Fibroblast of lung (primary cell): ENCODE measurements at places on chromosomes 4 and X. TPM values are rescaled to one million over a fixed set of nuclear protein-coding genes. Genes with fewer than 3 reads are reported as not detected.

GPR173 gene
- total RNA-seq: 2.3 and 5.6 TPM in 2 replicates

YY2 gene
- total RNA-seq: 1.0 and 2.8 TPM in 2 replicates

NSD2 gene
- total RNA-seq: 43.7 and 68.4 TPM in 2 replicates

CT45A2 gene
- total RNA-seq: not detected in 2 replicates

REPS2 gene
- total RNA-seq: 0.50 and 0.77 TPM in 2 replicates

AFAP1 gene
- total RNA-seq: 30.1 and 34.9 TPM in 2 replicates

MTNR1A gene
- total RNA-seq: not detected in 2 replicates

HCFC1 gene
- total RNA-seq: 7.4 and 10.2 TPM in 2 replicates

SH3D19 gene
- 17.7 and 31.4 TPM in 2 replicates for total RNA-seq

ZNF595 gene
- 11.0 and 16.2 TPM in 2 replicates for total RNA-seq

PDE6B gene
- total RNA-seq: 2.1 and 2.8 TPM in 2 replicates

AKAP17A gene
- total RNA-seq: 17.8 and 18.0 TPM in 2 replicates

MFAP3L gene
- total RNA-seq: 0.50 and 0.77 TPM in 2 replicates

SHOX gene
- total RNA-seq: not detected in 2 replicates

DMRTC1B gene
- total RNA-seq: not detected in 2 replicates

DNA sequence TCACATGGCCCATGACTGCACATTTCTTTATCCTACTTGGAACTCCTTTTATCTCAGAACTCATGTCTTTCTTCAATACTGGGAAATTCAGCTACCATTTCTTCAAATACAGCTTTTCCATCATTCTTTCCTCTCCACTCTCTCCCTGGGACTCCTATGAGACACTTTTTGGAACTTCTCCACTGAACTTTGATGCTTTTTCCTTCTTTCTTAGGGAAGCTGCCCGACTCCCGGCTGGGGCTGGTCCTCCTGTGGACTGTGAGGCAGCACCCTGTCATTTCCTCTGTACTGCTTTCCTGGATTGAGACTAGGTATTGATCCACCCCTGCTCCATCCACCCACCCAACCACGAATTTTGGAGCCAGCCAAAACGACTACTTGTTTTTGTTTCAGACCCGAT is 40.0 kb downstream of the ZFYVE28 start:
- H3K4me1 ChIP-seq: no peaks in the 10 kb centered on the region
- no peaks in the 10 kb centered on the region for H3K36me3 ChIP-seq
- no peak for DNase-seq
- H3K4me3 ChIP-seq: no peak overlapping the region
- H3K27me3 ChIP-seq: no peaks in the 10 kb centered on the region
- H3K27ac ChIP-seq: no peak overlapping the region

- no peak overlapping the region for H3K27ac ChIP-seq
- H3K4me1 ChIP-seq: peaks cover 2% of the 10 kb centered on the region
- DNase-seq: no peak
- no peaks in the 10 kb centered on the region for H3K27me3 ChIP-seq
- H3K36me3 ChIP-seq: no peaks in the 10 kb centered on the region
These were observed 37.9 kb upstream of the SLC4A4 start for GRCh38 chr4:71300964-71301363.

- H3K27ac ChIP-seq: no peak overlapping the region
- H3K36me3 ChIP-seq: no peaks in the 10 kb centered on the region
- DNase-seq: no peak
- H3K27me3 ChIP-seq: no peaks in the 10 kb centered on the region
- H3K4me1 ChIP-seq: no peaks in the 10 kb centered on the region
These were observed 7.4 kb downstream of the WDR44 start for GRCh38 chrX:118353081-118353850.

GRCh38 chrX:15465347-15465746 is 27.8 kb downstream of the PIR start:
- no peaks in the 10 kb centered on the region for H3K4me1 ChIP-seq
- DNase-seq: peak; percentile 19
- no peaks in the 10 kb centered on the region for H3K27me3 ChIP-seq
- H3K27ac ChIP-seq: no peak overlapping the region

DNA sequence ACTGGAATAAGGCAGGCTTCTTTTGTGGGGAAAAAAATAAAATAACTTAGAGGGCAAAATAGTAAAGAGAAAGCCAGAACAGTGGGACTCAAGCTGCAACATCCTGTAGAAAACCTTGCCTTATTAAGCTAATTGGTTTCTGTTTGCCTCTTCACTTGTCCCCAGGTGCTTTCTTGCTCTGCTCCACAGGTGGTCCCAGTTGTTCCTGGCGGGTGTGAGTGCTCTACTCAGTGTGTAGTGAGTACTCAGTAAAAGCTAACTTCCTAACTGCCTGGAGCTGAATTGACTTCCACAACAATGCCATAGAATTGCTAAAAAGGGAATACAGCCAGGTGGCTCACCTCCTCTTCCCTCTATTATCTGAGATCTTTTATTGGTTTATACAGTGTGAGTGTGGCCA is 930.2 kb downstream of the C4orf33 start:
- no peak overlapping the region for H3K27ac ChIP-seq
- DNase-seq: no peak
- H3K4me1 ChIP-seq: no peaks in the 10 kb centered on the region

DNA sequence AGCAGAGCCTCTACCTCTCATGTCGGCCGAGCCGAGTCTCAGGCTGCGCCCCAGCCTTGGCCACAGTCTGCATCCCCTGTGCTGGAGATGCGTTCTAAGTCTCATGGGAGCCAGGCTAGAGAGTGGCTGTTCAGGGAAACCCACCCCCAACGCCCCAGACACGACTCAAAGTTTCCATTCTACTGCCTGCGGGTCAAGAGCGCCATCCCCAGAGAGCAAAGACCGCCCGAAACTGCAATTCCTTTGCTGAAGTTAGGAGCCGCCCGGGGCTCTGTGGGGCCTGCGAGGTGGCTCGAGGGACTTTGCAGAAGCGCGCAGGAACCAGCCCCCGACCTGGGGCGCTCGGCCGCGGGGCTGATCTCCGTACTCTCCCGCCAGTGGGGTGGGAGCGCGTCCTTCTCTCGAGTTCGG is 10.0 kb upstream of the ELF4 start:
- no peak for DNase-seq
- no peaks in the 10 kb centered on the region for H3K36me3 ChIP-seq
- H3K4me3 ChIP-seq: no peak overlapping the region

- no peaks in the 10 kb centered on the region for H3K4me1 ChIP-seq
- no peaks in the 10 kb centered on the region for H3K36me3 ChIP-seq
- H3K4me3 ChIP-seq: no peak overlapping the region
These were observed 94.4 kb downstream of the IL15 start for GRCh38 chr4:141730805-141731204.

GRCh38 chr4:86530183-86530582 is 63.9 kb upstream of the PTPN13 start:
- no peaks in the 10 kb centered on the region for H3K4me1 ChIP-seq
- H3K4me3 ChIP-seq: no peak overlapping the region
- no peak for DNase-seq
- no peaks in the 10 kb centered on the region for H3K36me3 ChIP-seq
- no peaks in the 10 kb centered on the region for H3K27me3 ChIP-seq

DNA sequence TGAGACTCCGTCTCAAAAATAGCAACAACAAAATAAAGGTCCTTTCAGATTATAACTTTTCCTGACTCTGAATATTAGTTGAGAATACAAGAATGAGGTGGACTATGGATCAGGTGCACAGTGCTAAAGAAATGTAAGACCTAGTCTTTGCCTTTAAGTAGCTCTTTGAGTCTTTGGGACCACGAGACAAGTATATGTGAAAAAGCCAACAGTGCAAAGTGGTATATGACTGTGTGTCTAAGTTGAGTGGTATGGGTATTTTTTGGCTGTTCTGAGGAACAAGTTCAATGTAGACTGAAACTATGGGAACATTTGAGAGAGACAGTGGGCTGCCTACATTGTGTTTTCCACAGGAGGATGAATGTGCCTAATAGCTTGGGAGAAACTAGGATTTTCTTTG is 2.8 kb downstream of the GAB1 start:
- H3K27me3 ChIP-seq: no peaks in the 10 kb centered on the region
- H3K36me3 ChIP-seq: no peaks in the 10 kb centered on the region
- peaks cover 2% of the 10 kb centered on the region for H3K4me1 ChIP-seq
- DNase-seq: no peak
- no peak overlapping the region for H3K4me3 ChIP-seq

GRCh38 chr4:169295822-169296221 is 25.1 kb upstream of the SH3RF1 start:
- no peak for DNase-seq
- H3K4me3 ChIP-seq: no peak overlapping the region
- H3K27me3 ChIP-seq: no peaks in the 10 kb centered on the region
- H3K36me3 ChIP-seq: no peaks in the 10 kb centered on the region

GRCh38 chrX:66074920-66075879 is 35.3 kb upstream of the VSIG4 start:
- H3K27ac ChIP-seq: no peak overlapping the region
- no peak for DNase-seq
- no peaks in the 10 kb centered on the region for H3K4me1 ChIP-seq
- no peak overlapping the region for H3K4me3 ChIP-seq

- H3K27ac ChIP-seq: no peak overlapping the region
- DNase-seq: no peak
- H3K4me1 ChIP-seq: no peaks in the 10 kb centered on the region
- no peaks in the 10 kb centered on the region for H3K27me3 ChIP-seq
These were observed 47.8 kb downstream of the APELA start for GRCh38 chr4:164924670-164925238.

- no peaks in the 10 kb centered on the region for H3K27me3 ChIP-seq
- H3K27ac ChIP-seq: no peak overlapping the region
- no peak overlapping the region for H3K4me3 ChIP-seq
- no peaks in the 10 kb centered on the region for H3K36me3 ChIP-seq
- no peaks in the 10 kb centered on the region for H3K4me1 ChIP-seq
These were observed 217.9 kb upstream of the KLHL4 start for GRCh38 chrX:87299563-87300160.

- H3K27me3 ChIP-seq: no peaks in the 10 kb centered on the region
- no peaks in the 10 kb centered on the region for H3K4me1 ChIP-seq
- H3K36me3 ChIP-seq: no peaks in the 10 kb centered on the region
- H3K4me3 ChIP-seq: no peak overlapping the region
- DNase-seq: no peak
These were observed 761.0 kb downstream of the IL1RAPL1 start for GRCh38 chrX:29348288-29348687.

DNA sequence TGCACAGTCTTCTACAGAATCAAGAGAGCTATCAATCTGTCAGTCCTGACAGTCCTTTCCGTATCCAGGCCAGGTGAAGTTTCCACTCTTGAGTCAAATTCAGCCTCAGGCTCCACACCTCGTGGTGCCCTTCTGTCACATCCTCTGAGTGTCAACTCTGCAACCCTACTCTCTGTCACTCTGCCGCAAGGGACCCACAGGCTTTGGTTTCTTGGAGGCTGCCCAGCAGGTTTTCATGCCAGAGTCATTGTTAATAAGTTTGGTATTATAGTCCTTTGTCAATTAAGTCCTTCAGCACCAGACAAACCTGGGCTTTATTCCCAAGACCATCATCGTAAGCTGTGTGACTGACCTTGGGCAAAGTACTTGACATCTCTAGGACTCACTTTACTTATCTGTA is 83.4 kb upstream of the KLHL13 start:
- no peaks in the 10 kb centered on the region for H3K4me1 ChIP-seq
- no peak overlapping the region for H3K27ac ChIP-seq
- H3K4me3 ChIP-seq: no peak overlapping the region

- H3K27me3 ChIP-seq: no peaks in the 10 kb centered on the region
- no peak overlapping the region for H3K4me3 ChIP-seq
- H3K36me3 ChIP-seq: no peaks in the 10 kb centered on the region
- DNase-seq: no peak
- H3K27ac ChIP-seq: no peak overlapping the region
- H3K4me1 ChIP-seq: peaks cover 3% of the 10 kb centered on the region
These were observed 81.5 kb upstream of the PTPN13 start for GRCh38 chr4:86512631-86513030.

DNA sequence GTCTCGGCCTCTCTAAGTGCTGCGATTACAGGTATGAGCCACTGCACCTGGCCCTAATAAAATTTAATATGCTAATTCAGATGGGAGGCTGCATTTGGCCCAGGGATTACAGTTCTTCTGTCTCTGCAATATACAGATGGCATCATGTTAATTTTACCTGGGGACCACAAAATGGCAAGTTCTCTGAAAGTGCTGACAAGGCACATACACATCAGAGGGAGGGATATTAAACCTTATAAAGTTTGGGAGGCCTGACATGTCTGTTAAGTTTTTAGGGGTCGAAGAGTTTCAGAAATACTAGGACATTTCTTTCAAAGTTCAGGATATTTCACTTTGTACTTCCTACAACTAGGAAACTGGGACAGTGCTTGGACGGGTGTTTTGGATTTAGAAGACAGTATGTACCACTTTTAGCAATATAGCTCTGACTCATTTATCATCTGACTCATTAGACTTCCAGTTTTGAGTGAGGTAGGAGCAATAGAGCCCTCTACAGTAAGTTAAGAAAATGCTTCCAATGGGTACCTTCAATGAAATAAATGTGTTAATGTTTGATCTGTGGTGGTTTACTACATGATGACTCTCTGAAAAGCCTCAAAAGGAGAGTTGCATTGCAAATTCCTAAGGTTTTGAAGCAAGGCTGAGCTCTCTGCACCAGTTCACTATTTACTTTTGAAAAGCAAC is 981.0 kb upstream of the HS3ST1 start:
- H3K4me1 ChIP-seq: no peaks in the 10 kb centered on the region
- no peak overlapping the region for H3K27ac ChIP-seq
- no peaks in the 10 kb centered on the region for H3K36me3 ChIP-seq
- peak; percentile 1 for DNase-seq

DNA sequence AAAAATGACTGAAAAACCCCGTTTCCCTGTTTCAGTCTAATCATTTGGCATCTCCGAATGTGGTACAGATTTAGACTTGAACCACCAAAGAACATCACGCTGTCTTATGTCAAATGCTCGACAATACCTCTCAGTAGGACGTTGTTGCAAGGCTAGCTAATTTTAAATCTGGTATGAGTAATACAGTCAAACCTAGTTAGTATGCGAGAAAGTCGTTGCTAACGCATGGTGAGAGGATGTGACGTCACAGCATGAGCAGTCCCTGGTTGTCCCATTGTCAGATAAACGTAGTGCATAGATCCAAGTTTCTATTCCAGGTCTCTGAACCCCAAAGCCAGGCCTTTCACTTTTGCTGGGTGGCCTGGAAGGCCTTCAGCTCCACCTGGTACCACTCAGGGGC is 44.7 kb downstream of the SETD7 start:
- peak; percentile 70 for DNase-seq
- no peak overlapping the region for H3K27ac ChIP-seq
- H3K4me3 ChIP-seq: no peak overlapping the region

GRCh38 chr4:139484783-139485311 is 30.9 kb downstream of the RAB33B start:
- no peak overlapping the region for H3K27ac ChIP-seq
- no peaks in the 10 kb centered on the region for H3K4me1 ChIP-seq
- no peaks in the 10 kb centered on the region for H3K27me3 ChIP-seq
- DNase-seq: no peak

DNA sequence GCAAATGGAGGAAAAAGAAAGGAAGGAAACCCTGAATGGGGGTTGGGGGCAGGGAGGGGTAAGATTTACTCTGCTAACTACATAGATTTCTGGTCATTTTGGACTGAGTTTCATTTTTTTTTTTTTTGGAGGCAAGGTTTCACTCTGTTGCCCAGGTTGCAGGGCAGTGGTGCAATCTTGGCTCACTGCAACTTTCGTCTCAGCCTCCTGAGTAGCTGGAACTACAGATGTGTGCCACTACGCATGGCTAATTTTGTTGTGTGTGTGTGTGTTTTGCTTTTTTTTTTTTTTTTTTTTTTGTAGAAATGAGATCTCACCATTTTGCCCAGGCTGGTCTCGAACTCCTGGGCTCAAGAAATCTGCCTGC is 223.5 kb downstream of the APBB2 start:
- peaks cover 22% of the 10 kb centered on the region for H3K4me1 ChIP-seq
- H3K27ac ChIP-seq: peak overlapping the region; percentile 85
- no peaks in the 10 kb centered on the region for H3K36me3 ChIP-seq
- no peak overlapping the region for H3K4me3 ChIP-seq
